Activated naive CD4-positive, alpha-beta T cell treated with anti-CD3 and anti-CD28 coated beads for 36 hours (primary cell): ENCODE measurements at places on chromosomes 7 and 10.

DNA sequence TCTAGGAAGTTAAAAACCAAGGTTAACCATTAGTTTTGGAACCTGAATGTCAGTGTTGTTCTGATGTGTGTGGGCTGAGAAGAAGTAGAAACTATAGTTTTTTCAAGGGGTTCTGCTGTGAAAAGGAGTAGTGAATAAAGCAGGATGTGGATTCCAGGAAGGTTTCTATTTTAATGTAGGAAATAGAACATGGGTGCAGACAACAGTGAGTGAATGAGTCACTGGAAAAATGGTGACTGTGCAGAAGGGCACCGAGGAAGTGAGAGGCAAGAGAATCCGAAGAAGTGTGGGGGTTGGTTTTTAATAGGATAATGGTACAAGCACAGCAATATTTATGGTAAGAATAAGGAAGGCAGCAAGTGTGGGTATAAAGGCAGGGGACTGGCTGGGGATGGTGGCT, 120.4 kb downstream of the ARHGAP21 start:
- peak; percentile 49 for DNase-seq

- peak; percentile 31 for DNase-seq
Measured at GRCh38 chr7:158541346-158542010, 46.1 kb downstream of the PTPRN2 start.

- DNase-seq: no peak
Measured at GRCh38 chr7:69553190-69553589, 45.1 kb upstream of the AUTS2 start.

- DNase-seq: no peak
Measured at GRCh38 chr10:129767751-129768150, 196.3 kb downstream of the EBF3 start.

DNA sequence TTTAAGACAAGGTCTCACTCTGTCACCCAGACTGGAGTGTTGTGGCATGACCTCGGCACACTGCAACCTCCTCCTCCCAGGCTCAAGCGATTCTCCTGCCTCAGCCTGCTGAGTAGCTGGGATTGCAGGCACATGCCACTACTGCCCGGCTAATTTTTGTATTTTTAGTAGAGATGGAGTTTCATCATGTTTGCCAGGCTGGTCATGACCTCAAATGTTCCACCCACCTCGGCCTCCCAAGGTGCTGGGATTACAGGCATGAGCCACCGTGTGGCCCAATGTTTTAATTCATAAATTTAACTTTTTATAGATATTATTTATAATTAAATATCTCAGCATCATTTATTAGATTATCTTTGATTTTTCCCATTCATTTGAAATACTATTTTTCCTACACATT, 658.0 kb upstream of the NRG3 start:
- DNase-seq: no peak

GRCh38 chr7:80871228-80871627, 47.6 kb downstream of the SEMA3C start:
- no peak for DNase-seq

DNA sequence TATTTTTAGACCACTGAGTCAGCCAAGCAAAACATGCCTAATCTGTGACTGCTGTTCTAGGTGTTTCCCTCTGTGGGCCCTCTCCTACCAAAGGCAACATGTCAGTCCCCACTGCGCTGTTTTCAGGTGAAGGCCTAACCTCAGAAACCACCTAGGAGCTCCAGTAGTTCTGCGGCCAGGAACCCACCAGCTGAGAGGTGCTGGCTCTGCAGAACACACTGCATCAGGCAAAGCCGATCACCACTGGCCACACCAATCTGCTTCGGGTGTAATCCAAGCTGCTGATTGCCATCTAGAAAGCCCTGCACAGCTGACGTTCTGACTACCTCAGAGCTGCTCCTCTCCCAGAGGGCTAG, 14.9 kb downstream of the CAMK2G start:
- DNase-seq: peak; percentile 45

GRCh38 chr10:75295868-75296441, 60.2 kb upstream of the COMTD1 start:
- no peak for DNase-seq

GRCh38 chr7:43273939-43274719, 161.7 kb downstream of the HECW1 start:
- no peak for DNase-seq

- no peak for DNase-seq
Measured at GRCh38 chr7:3937605-3938004, 636.6 kb downstream of the SDK1 start.

GRCh38 chr7:15720849-15721471, 34.5 kb upstream of the MEOX2 start:
- peak; percentile 21 for DNase-seq

DNA sequence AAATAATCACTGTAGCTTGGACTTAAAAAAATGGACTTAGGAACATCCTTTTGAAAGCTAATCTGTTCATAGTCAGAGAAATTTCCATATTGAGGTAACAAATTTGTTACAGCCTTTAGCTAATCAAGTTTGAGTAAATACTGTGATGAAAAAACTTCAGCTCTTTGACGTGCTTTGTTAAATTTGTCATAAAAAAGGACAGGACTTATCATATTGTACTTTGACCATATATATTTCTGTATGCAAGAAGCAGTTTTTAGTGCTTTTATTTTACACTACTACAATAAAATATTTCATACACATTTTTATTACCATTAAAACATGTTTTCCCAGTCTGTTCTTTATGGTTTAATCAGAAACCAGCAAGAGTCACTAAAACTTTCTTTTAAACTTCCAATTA, 14.5 kb upstream of the CYCS start:
- no peak for DNase-seq

GRCh38 chr7:14787551-14787950, 115.0 kb downstream of the DGKB start:
- DNase-seq: no peak

GRCh38 chr10:48609441-48609840, 4.6 kb upstream of the ARHGAP22 start:
- no peak for DNase-seq

- no peak for DNase-seq
Measured at GRCh38 chr10:31347705-31348104, 28.7 kb downstream of the ZEB1 start.

GRCh38 chr10:21317902-21318301, 207.6 kb downstream of the SKIDA1 start:
- DNase-seq: peak; percentile 7

GRCh38 chr7:116583653-116584052, 58.8 kb downstream of the CAV1 start:
- DNase-seq: peak; percentile 51

DNA sequence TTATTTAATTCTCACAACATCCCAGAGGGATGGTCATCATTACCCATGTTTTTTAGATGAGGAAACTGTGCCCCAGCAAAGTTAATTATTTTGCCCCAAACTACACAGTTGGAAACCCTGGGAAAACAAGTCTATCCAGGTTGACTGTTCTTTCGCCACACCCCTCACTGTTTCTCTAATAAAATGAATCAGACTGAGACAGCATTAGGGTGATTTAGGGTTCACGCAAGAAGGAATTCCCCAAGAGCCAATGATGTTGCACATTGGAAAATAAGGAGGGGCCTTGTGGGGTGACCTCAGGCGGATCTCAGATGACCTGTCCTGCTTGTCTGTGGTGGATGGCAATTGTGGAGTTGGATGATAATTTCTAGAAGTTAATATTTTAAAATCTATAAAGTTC, 135.7 kb upstream of the TBX20 start:
- no peak for DNase-seq

GRCh38 chr7:45078125-45078681, 10.6 kb downstream of the NACAD start:
- DNase-seq: no peak

DNA sequence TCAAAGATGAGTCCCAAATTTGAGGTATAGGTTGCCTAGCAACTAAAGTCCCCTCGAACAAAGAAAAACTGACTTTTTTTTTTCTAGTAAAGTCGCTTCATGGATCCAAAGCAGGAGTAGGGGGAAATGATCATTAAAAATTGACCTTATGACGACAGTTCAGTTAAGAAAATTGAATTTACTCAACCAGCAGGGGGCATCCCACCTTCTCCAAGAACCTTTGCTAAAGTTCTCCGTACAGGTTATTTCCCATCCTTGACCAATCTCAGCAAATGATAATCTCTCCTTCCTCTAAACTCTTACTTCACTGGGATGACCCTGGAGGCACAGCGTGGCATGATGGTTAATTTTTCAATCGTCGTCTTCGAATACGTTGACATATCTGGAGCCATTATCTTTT, 228.3 kb downstream of the CALN1 start:
- no peak for DNase-seq

GRCh38 chr10:117007080-117007479, 2.1 kb upstream of the SHTN1 start:
- DNase-seq: no peak
